Activated CD8-positive, alpha-beta memory T cell treated with anti-CD3 and anti-CD28 coated beads for 1 hour (primary cell): ENCODE measurements at places on chromosomes 3 and 15.

GRCh38 chr3:71130471-71131374 lies 452.8 kb downstream of the FOXP1 start:
- DNase-seq, result peak; percentile 43

GRCh38 chr3:36833160-36833814 lies 68.9 kb upstream of the DCLK3 start:
- no peak for DNase-seq

GRCh38 chr3:121482660-121483059 lies 63.1 kb downstream of the POLQ start:
- DNase-seq, result no peak

DNA sequence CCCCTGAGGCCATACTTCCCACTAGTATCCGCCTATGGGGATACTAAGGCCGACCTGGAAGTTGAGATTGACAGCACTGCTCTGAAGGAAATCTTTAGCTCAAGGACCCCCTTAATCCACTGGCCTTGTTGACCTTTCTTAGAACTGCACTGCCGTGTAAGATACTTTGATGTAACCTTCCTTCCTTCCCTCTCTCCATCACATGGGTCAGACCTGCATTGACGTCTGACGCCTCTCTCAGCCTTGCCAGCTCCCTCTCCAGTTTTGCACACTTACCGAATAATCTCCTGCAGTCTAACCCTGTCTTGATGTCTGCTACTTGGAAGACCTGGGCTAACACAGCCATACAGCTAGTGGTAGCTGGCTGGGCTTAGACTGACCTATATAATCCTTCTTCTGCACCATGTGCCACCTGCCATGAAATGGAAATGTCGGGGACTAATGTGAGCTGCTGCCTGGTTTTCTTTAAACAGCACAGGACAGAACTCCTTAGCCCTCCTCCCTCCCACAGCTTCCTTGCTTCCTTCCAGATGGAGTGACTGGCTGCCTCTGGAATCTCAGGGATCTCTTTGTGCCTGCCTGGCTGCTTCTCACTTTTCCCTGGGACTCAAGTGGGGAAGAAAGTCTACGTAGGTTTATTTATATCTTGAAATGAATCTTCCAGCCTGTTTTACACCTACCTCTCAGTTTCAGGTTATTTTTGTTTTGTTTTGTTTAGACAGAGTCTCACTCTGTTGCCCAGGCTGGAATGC lies 39.2 kb upstream of the HERC1 start:
- DNase-seq, result no peak

GRCh38 chr15:58966698-58967097 lies 20.8 kb upstream of the RNF111 start:
- DNase-seq, result no peak
